Activated T-helper 1 cell treated with Interleukin-2 at 50 U/mL for 16 hours (primary cell): ENCODE measurements at places on chromosomes 12 and 14.

GRCh38 chr14:87349921-87350320 is 643.1 kb downstream of the GALC start:
- no peak for DNase-seq

- no peak for DNase-seq
These were observed 190.3 kb upstream of the CDKN3 start for GRCh38 chr14:54206516-54206915.

- DNase-seq: no peak
These were observed 44.5 kb downstream of the CHGA start for GRCh38 chr14:92967346-92967926.

DNA sequence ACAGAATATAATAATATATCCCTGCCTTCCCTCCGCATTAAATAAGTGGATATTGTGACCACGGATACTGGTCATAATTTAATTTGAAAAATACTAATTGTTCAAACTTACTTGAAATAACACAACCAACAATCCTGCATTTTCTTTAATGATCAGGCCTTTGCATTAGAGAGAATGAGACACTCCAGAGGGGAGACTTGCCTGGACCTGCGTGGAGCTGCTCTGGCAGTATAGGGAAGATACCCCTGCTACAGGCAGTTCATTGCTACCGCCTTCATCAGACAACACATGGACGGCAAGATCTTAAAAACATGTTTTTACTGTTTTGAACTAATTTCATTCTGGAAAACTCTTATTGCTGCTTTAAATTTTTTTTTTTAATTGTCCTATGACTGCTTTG is 211.0 kb upstream of the FAR2 start:
- DNase-seq: no peak

GRCh38 chr12:68034567-68034966 is 45.3 kb downstream of the IFNG-AS1 start:
- DNase-seq: no peak

DNA sequence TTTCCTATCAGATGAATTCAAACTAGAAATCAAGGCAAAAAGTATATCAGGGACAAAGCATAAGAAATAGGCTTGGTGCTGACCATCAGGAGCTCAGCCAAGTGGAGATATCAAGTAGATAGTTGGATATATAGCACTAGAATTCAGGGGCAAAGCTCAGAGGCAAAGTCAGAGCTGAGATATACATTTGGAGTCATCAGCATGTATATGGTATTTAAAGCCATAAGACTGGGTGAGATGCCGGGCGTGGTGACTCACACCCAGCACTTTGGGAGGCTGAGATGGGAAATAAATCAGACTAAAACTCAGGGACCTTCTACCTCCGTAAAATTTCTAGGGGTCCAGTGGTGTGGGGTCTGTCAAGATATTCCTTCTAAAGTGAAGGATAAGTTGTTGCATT is 38.9 kb upstream of the LIMA1 start:
- no peak for DNase-seq

- DNase-seq: no peak
These were observed 136.1 kb downstream of the FGD4 start for GRCh38 chr12:32535288-32535999.

GRCh38 chr14:69317102-69317755 is 57.3 kb downstream of the GALNT16 start:
- DNase-seq: no peak

DNA sequence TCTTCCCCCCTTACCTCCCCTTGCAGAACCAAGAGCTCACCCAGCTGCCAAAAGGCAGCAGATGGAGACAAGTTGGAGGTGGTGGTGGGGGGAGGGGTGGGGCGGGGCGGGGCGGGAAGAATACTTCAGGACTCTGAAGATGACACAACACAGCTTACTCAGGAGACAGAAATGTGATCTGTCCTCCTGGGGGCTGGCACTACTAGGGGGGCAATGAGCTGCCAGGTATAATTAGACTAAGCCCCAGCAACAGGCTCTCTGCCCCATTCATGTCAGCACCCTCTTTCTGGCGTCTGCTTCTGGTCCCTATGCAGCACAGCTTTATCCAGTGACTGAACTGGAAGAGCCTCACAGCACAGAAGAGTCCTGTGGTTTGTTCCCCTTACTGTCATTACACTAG is 407.0 kb downstream of the MED13L start:
- DNase-seq: no peak

GRCh38 chr12:1059162-1059561 is 68.1 kb downstream of the ERC1 start:
- no peak for DNase-seq

DNA sequence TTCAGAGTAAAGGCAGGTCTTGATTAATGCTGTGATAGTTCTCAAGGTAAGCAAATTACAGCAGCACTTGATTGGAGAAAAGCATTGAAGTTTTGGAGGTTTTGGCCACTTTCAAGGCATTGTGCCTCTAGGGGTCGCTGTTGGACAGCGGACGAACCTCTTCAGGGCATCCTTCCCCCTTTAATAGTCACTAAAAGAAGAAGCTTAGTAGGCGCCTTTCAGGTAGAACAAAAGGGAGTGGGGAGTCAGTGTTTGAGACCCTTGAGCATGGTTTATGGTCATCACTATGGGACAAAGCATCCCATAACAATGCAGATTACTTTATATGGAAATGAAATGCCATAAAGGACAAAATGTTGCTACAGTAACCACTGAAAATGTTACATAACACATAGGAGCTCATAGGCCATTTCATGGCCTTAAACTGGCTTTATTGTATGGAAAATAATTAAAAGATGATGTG is 199.5 kb upstream of the DCN start:
- peak; percentile 66 for DNase-seq

- DNase-seq: no peak
These were observed 53.4 kb downstream of the FLRT2 start for GRCh38 chr14:85583380-85583779.

- DNase-seq: no peak
These were observed 20.9 kb upstream of the HDAC7 start for GRCh38 chr12:47840571-47840970.

- no peak for DNase-seq
These were observed 172.9 kb downstream of the ZFP36L1 start for GRCh38 chr14:68619790-68620574.
